ENCODE measurements at places on chromosomes 2 and 18.

GRCh38 chr2:207825045-207825954 is 55.6 kb upstream of the FZD5 start:
- no peak for DNase-seq

DNA sequence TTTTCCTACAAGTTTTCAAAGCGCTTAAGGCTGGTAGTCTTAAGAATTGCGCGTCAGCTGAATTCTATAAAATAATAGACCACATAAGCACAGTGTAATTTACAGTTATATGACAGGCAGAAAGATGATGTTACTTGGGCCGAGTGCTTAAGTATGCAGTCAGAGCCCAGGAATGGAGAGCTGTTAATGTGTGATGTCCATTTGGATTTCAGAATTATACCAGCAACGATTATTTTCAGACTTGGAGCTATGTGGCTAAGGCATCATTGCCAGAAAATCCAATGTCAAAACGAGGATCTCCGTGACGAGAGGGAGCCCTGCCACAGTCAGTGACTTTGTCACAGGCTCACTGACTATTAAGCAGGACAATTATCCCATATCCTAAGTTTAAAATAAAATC is 3.4 kb downstream of the KLF7 start:
- DNase-seq, result no peak

DNA sequence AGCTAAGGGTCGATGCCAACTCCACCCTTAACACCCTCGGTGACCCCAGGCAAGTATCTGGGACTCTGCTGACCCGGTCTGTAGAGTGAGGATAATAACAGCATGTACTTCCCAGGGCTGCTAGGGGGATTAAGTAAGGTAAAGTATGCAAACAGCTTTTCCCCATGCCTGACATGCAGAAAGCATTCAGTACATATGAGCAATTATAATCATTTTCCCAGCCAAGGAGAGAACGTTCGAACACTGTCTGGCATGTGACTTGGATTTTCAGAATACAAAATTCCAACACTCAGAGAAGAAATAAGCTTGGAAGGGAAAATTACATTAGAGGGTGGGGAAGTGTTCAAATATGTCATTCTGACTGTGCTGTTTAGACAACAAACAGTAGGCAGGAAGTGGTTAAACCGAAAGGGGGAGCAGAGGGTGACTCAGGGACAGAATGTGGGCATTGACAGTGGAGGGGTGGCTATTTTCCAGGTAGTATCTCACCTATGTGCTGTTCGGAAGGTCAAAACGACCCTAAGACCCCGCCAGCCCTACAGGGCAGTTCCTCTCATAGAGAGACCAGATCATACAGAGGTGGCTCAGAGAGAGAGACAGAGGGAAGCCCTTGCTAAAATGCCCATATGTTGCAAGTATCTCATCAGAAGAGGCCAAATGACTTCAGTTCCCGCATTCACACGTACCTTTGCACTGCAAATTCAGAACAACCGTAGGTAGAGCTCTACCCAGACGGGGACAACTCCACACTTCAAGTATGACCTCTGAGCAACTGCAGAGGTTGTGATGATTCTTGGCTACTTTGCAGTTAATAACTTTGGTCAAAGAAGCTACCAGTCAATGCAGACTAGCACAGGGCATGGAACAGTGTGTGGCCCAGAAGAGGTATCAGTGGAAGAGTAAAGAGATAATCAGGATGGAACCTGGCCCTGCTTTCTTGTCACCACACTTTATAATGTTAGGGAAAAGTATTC is 14.8 kb downstream of the ASPRV1 start:
- peak; percentile 52 for DNase-seq

DNA sequence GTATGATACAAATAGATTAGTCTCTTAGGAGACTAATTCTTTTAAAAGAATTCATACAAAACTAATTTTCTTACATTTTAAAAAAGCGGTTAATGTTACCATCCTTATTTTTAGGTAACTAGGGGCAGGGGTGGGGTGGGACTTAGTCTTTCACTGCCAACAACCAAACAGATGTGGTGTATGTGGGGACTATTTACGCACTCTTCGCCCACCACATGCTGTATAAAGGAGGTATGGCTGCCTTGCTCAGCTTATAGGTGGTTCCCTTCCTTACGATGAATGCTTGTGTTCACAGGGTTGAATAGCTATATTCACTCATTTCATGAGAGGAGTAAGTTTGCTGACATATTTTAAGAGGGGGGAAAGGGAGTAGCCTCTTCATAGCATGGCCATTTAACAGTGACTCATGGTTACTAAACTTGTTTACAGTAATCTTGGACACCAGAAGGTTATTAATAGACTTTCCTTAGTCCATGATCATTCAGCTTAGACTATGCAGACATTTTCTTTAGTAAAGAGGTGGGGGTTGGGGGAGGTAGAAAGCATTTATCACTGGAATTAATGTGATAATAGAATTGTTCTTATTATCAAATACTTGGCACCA is 61.8 kb downstream of the CAB39 start:
- DNase-seq, result no peak

DNA sequence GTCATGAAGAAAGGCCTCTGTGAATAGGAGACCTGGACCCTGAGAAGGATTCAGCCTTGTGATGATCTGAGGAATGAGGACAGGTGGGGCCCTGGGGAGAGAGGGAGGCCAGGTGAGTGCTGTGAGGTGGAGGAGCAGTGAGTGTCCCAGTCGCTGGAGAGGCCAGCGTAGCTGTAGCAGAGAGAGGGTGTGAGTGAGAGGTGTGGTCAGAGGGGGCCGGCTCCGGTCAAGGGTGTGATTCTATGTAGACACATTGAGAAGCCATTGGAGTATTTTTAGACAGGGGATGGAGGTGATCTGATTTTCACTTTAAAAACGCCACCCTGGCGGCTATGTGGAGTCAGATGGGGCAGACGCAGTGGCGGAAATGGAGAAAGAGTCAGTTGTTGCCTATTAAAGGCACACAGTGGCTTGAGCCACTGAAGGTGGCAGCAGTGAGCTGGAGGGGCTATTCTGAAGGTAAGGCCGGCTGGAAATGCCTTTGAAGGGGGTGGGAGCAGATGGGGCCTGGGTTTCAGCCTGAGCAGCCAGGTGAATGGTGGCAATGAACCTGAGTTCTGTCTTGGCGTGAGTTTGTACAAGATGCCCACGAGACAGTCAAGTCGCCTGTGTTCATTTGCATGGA is 55.6 kb downstream of the GREB1 start:
- no peak for DNase-seq

Data from activated effector memory CD4-positive, alpha-beta T cell treated with Interleukin-2 at 50 U/mL for 16 hours (primary cell).